ENCODE measurements at places on chromosomes 7 and 10.

DNA sequence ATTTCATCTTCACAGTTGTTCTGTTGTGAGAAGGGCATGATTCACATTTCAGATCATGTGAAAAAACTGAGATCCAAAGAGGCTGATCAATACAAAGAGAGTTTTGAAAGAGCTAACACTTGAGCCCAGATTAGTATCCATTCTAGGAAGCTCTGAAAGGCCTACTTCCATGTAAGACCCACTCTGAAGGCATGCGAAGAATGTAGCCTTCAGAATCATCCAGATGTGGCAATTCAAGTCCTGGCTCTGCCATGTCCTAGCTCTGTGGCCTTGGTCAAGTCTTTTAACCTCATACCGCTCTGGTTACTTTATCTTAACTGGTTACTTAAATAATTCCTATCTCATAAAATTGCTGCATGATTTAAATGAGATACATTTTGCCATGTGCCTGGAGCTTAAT lies 111.1 kb downstream of the FZD1 start:
- no peak for DNase-seq

GRCh38 chr10:102379383-102379782 lies 16.1 kb upstream of the NFKB2 start:
- DNase-seq, result no peak

DNA sequence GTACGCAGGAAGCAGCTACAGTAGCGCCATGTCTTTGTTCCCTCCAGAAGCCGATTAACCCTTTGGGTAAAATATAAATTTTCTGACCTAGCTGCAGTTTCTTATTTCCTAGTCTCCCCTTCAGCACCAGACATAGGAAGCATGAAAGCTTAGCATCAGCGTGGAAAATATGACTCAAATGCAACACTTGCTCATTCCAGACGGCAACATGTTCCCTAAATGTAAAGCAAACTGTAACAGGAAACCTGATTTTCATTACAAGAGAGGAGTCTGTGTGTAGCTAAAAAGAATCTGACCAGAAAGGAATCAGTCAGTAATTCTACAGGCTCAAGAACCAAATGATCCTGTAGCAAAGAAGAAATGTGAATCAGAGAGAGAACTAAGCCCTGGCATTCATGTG lies 219.2 kb downstream of the C7orf25 start:
- no peak for DNase-seq

DNA sequence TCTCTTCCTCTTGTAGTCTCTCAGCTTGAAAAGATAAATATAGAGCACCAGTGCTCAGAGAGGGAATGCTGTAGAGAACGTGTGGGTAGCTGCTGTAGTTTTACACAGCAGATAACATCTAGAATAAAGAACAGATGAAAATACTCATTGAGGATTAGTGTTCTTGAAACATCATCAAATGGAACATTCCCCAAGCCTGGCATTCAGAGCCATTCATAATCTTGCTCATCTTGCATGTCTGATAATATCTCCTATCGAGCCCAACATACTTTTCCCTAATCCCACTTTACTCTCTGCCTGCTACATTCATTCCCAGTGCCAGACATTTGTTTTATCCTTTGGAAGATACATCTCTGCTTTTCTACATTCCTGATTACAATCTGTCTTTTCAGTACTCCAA lies 35.2 kb downstream of the MCU start:
- no peak for DNase-seq

GRCh38 chr10:6145166-6145987 lies 56.5 kb downstream of the RBM17 start:
- no peak for DNase-seq

- no peak for DNase-seq
Observed at GRCh38 chr7:34277803-34278199, 372.5 kb downstream of the BMPER start.

- peak; percentile 18 for DNase-seq
Observed at GRCh38 chr10:69716711-69717560, 84.8 kb upstream of the COL13A1 start.

- DNase-seq, result no peak
Observed at GRCh38 chr7:100430493-100431285, 1.1 kb downstream of the MEPCE start.

DNA sequence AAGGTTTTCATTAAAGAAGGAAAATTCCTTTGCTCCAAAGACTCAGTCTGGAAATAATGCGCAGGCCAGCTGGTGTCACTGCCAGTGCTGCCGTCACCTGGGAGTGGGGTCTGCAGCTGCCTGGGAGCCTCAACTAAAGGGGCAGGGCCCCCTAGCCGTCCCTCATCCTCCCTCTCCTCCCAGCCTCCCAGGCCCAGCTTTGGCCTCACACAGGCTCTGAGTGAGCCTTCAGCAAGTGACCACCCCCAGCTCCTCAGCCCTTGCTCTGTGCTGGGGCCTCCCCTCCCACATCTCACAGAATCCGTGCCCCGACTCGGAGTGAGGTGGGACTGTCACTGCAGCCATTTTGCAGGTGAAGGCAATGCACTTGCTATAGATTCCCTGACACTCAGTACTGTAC lies 11.1 kb upstream of the RET start:
- DNase-seq, result no peak

DNA sequence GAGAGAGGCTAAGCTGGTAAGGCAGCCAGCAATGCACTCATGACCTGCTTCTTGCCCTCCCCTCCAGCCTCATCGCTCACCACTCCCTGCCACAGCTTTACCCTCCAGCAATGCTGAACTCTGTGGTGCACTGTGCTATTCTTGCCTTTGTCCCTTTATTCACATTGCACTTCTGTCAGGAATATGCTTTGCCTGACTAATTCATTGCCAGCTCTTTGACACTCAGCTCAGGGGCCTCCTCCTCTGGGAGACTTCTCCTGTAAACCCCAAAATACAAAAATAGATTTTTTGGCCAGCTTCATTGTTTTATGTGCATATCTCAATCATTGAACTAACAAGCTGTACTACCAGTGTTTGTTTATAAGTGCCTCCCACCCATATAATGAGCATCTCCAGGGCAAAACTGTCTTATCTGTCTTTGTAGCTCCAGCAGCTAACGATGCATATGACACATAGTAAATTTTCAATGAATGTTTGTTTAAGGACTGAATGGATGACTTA lies 8.2 kb downstream of the CNNM1 start:
- no peak for DNase-seq

DNA sequence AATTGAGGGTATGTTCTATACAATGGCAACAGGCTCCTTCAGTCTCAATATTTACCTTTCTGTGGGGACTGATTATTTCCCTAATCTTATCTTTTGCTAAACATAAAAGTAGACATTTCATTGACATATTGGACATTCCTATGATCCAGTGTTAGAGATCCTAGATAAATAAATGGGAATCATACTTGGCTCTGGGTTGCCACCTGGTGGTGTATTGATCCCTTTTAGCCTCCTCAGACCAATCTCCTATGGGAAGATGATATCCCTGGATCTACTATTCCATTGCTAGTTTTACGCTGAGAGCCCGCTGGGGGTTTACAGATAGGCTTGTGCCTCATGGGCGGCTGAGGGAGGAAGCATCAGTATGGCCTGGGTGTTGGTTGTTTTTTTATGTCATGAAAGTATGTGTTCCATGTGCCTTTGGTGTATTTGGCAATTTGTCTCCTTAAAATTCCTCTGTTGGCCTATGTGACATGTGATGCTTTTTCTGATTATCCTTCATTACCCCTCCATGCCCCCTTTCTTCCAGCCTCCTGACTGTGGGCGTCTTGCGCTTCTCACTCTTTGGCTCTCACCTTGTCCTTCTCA lies 18.8 kb downstream of the CELF2 start:
- no peak for DNase-seq

DNA sequence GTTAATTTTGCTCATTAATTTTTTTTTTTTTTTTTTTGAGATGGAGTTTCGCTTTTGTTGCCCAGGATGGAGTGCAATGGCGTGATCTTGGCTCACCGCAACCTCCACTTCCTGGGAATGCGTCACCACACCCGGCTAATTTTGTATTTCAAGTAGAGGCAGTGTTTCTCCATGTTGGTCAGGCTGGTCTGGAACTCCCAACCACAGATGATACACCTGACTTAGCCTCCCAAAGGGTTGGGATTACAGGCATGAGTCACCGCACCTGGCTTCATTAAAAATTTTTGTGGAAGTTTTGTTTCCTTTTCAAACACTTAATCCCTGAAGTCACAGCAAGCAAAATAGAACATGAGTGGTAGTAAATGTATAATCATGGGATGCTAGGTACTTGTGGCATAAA lies 857.2 kb upstream of the PHF14 start:
- DNase-seq, result no peak

DNA sequence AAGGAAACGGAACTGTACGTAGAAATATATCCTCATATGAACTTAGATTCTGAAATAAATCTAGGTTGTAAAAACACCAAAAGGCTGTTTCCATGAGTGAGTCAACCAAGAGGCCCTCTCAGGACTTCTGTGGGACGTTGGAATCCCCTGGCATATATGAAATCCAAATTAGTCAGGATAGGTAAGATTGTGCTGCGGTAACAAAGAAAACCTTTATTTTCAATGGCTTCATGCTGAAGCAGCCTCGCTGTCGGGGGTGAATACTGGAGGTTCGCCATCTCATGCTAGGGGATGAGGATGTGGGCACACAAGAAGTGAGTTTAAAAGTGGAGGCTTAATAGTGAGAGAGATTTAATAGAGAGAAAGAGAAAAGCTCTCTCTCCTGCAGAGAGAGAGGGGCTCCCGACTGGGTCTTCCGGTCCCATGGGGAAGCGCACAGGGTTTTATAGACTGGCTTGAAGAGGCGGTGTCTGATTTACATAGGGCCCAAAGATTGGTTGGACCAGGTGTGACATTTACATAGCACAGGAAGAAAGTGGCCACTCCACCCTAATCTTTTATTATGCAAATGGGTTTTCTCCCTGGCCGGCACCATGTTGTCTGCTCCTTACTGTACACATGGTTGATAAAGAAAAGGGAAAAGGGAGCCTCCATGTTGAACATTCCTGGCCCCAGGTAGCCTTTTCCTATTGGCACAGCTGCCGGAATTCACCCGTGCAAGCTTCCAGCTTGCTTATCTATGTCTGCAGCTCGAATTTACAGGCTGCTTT lies 52.3 kb upstream of the SEPHS1 start:
- DNase-seq, result no peak

DNA sequence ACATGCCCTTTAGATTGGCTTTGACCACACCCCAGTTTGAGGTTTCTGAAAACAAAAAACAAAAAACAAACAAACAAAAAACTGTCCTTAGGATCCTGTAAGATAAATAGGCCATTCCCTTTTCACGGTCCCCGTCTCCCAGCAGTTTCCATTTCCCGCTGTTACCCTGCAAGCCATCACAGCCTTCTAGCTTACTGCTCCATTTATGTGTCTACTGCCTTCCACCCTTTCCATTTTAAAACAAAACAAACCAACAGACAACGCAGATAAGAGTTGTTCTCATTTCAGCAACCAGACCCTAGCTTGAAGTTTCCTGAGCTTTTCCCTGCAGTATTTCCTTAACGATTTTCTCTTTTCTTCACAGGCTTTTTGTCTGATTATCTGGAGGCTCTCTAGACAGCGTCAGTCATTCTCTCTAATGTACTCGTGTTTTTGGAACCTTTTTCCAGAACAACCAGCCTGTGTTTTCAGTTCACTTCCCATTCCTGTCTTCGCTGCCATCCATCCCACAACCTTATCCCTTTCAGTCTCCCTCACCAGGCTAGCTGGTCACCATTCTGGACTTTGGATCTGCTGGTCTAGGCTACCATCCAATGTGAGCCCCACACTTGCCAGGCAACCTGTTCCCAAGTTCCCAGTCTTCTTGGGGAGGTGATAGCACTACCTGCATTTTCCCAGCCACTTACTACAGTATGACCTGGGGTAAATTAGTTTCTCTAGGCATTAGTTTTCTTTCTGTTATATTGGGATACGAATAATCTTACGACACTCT lies 317.3 kb upstream of the FZD1 start:
- DNase-seq, result no peak

GRCh38 chr10:126027692-126028091 lies 131.3 kb downstream of the FANK1 start:
- DNase-seq, result no peak

DNA sequence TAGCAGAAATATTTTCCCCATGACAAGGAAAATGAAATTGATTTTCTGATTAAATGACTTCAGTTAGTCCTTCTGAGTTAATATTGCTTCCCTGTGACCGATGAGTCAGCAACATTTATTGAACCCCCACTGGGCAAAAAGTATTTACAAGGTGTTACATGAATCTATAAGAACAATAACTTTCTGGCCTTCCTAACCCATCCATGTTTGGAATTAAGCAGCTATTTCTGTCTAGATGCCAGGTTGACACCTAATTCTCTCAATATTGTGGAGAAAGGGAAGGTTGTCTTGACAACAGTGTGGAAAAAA lies 112.9 kb upstream of the JAZF1 start:
- no peak for DNase-seq

DNA sequence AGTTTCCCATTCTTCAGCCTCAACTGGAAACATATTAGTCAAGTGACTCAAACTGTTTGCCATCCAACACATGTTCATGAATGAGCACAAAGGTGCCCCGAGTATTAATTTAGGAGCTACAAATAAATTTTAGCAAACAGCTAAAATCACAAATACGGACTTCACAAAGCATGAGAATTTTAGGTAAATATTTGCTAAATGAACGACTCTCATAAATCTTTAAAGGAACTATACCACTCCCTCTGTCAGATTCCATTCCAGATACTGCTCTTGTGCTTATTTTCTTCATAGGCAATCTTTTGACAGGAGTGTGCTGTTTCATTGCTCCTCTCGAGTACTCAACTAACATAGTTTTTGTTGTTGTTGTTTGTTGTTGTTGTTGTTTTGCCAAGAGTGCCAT lies 330.9 kb downstream of the PARD3 start:
- no peak for DNase-seq

GRCh38 chr10:116829711-116830110 lies 19.6 kb upstream of the ENO4 start:
- DNase-seq, result no peak

GRCh38 chr7:102872460-102872859 lies 40.3 kb upstream of the LRRC17 start:
- DNase-seq, result no peak

DNA sequence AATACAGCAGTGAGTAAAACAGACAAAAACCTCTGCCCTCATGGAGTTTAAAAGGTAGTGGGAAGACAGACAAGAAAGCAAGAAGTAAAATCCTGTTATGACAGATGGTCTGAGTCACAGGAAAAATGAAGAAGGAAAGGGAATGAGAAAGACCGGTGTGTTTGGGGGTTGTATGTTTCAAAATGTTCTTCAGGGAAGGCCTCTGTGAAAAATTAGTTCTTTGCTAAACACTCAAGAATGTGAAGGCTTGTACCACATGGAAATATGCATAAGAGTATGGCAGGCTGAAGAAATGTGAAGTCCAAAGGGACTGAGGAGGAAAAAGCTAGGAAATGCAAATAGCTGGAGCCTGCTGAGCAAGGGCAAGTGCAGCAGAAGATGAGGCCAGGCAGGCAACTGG lies 315.9 kb upstream of the SEMA3A start:
- no peak for DNase-seq

Measured in stimulated activated CD8-positive, alpha-beta memory T cell treated with anti-CD3 and anti-CD28 coated beads, Interleukin-4, amount 100 ng/mL, for 4 hours (primary cell).